ENCODE measurements at places on chromosomes 12 and 14. TPM values are rescaled to one million over a fixed set of nuclear protein-coding genes. Genes with fewer than 3 reads are reported as not detected.
A peak's percentile ranks its signal among the peaks of the same experiment; 100 is the strongest.

TTC9 gene
- total RNA-seq, result 2.1 TPM

GRIP1 gene
- total RNA-seq, result 14.9 TPM

SELPLG gene
- total RNA-seq, result 3.8 TPM

CCND2 gene
- 211 TPM for total RNA-seq

IRAK3 gene
- total RNA-seq, result 9.2 TPM

SERPINA10 gene
- total RNA-seq, result not detected

BMP4 gene
- 6.4 TPM for total RNA-seq

PDZRN4 gene
- total RNA-seq, result 0.28 TPM

GRCh38 chr12:105960319-105961083, 178.3 kb downstream of the NUAK1 start:
- DNase-seq, result no peak

GRCh38 chr12:121114019-121114639, 18.5 kb upstream of the P2RX7 start:
- DNase-seq, result no peak

DNA sequence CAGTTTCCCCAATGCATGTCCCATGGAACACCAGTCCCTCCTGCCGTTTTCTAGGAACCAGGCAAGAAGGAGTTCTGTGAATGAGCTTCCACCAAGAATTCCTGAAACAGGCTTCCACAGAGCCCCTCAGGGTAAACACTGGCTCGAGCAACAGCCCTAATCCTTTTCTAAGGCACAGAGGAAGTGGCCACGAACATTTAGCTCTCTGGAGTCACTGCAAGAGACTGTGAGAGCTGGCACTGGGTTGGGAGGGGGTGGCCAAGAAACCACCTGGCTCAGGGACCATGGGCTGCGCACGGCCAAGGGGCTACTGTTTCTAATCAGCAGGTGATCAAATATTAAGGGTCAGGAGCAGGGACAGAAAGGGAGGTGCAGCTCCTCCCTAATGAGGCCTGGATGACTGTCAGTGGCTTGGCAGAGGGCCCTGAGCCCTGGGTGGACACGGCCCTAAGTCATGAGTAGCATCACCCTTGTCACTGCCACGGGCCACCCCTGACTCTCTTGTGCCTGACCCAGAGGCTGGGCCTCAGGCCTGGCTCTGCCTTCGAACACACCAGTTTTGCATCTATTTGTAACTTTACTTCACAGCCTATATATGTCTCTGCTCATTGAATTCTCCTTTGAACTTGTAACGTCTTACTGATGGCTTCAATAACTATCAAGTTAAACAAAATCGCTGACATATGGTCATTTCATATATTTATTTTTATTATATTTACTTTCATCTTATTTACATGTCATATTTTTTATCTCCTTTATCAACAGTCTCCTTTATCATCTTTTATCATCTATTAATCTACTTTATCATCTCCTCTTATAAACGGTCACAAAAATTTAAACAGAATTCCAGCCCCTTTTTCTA, 154.0 kb downstream of the DICER1 start:
- no peak for DNase-seq

DNA sequence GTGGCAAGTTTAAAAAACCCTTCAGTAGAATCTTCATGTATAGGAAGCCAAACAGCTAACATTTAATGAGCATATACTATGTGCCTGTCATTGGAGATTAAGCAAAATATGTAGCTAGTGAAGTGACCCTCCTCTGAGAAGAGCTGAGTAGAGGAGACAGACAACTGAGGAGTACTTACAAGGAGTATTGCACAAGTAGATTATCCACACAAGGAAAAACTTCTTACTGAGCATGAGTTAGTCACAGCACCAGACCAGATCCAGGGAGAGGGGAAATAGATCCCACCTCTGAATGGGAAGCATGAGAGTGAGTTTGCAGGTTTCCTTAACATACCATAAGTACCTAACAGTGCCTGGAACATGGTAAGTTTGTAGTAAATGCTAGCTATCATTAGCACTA, 33.0 kb downstream of the FRMD6 start:
- DNase-seq, result no peak

DNA sequence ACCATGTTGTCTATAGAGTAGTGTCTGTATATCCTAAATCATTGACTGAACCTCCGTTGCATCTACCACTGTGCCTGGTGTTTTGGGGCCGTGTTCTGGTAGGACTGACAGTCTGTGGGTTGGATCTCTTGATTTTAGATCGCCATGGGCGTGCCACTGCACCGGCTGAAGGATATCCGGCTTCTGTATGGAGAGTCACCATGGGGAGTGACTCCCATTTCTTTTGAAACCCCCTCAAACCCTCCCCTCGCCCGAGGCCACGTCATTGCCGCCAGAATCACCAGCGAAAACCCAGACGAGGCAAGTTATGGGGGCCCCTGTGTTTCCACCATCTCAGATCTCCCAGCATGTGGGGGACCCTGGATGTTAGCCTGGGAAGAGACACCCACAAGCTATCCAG, 69.1 kb downstream of the ACACB start:
- DNase-seq, result no peak

DNA sequence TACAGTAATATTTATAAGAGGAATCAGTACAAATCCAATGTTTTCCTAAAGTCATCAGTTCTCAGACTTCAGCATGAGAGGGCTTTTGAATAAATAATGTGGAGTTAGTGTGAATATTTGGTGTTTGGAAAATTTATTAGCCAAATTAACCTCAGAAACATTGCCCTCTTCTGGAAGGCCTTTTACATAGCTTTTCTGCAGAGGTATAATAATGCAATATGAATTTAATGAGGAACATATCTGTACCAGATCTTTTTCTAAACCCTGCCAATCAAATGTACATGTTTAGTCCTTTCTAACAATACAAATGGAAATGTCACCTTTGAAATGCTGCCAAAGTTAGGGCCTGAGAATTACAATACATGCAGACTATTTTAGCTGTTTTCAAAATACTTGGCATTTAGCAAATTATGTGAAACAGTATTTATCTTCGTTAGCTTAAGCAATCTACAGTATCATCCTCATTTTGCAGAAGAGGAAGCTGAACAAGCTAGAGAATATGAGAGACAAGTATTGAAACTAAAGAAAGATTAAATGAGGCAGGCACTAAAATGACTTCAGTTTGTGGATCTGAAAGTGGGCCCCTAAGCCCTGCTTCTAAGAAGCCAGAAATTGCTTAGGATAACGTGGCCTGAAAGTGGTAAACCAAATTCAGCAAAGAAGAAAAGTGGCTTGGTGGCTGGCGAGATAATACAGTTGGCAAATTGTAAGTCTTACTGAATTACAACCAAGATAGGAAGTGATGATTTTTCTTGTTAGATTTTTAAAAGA, 60.4 kb upstream of the MANSC4 start:
- no peak for DNase-seq

DNA sequence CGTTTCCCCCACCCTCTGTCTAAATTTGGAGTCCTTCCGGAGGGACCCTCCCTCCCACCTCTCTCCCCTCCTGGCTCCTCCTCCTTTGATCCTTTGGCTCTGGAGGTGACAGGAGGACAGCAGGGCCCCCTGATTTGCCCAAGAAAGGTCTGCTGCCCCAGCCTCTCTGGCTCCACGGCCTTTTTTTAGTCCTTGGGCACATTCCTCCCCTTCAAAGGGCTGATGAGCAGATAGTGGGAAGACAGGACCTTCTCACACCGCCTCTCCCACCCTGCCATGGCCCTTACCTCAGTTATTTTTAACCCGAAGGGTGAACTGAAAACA, 196 bp upstream of the MYH6 start:
- DNase-seq, result peak; percentile 77

DNA sequence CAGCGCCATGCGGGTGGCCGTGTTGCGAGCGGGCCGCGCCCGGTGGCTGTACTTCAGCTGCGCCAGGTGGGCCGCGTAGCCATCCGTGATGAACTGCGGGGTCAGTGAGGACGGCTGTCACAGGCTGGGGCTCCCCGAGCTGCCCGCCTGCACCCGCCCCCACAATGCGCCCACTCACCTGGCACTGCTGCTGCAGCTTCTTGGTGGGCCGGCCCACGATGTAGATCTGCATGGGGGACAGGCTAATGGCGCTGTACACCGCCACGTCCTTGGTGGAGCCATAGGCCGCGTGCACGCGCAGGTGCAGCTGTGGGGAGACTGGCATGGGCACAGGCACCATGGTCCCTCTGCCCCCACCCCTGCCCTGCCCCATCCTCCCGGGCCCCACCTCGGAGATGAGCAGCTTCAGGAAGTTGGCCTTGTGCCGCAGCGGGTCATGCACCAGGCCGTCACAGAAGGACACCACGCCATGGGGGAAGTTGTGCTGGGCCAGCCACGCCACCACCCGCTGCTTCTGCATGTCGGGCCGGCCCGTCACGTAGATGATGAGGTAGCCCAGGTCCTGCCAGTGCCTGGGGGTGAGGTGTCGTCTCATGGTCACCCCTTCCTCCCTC, 5.9 kb downstream of the ARL6IP4 start:
- no peak for DNase-seq

DNA sequence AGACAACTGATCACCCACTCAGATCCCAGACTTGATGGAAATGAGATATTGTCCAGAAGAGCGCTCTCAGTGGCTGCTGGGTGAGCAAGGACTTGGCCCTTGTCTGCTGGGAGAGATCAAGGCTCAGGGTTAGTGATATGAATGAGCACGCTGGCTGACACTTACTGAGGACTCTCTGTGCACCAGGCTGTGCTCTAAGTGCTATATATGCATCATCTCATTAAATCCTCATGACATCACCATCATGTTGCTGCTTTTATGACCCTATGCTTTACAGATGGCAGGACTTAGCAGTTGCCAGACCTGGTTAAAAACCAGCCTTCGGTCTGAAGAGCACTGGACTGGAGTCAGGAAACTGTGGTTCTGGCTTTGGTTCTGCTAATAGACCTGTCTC, 260.9 kb downstream of the VRK1 start:
- no peak for DNase-seq

DNA sequence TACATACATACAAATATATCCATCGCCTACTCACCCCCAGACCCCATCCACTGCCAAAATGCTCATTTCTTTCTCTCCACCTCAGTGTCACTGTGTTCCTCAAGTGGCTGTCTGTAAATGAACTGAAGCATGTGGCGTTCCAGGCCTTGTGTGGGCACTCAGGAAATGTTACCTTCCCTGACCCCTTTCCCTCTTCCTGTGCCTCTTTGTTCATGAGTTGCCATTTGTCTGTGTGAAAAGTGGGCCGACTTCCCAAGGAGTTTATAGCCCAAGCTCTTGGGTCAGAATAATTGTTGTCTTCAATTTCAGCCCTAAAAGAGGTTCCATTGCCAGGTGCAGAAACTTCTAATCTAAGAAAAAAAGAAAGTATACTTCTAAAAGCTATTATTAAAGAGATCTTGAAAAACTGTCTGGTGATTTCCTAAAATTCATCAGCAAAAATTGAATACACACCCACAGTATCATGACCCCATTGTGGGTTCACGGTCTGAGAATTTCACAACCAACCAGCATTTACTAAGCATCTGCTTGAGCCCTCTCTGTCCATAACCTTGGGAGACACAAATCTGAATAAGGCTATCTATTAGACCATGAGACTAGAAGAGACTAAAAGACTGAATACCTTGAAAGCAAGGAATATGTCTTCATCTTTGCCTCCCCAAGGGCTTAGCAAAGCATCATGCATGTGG, 201.4 kb upstream of the EEA1 start:
- DNase-seq, result no peak

DNA sequence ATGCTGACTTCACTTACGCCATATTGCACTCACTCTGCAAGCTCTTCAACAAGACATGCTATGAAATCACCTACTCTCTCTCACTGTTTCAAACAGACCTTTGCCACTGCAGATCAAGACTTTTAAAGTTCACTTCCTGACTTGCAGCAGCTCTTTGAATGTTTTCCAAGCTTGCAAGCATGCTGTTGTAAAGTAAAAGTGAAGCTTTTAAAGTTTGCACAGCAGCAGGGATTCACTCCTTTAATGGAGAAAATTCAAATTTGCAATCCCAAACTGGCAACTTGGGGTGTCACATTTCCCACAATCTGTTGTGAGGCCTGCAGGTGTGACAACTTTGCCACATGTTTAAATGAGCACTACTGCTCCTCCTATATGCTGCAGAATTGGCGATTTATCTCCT, 270.9 kb downstream of the ALX1 start:
- no peak for DNase-seq

DNA sequence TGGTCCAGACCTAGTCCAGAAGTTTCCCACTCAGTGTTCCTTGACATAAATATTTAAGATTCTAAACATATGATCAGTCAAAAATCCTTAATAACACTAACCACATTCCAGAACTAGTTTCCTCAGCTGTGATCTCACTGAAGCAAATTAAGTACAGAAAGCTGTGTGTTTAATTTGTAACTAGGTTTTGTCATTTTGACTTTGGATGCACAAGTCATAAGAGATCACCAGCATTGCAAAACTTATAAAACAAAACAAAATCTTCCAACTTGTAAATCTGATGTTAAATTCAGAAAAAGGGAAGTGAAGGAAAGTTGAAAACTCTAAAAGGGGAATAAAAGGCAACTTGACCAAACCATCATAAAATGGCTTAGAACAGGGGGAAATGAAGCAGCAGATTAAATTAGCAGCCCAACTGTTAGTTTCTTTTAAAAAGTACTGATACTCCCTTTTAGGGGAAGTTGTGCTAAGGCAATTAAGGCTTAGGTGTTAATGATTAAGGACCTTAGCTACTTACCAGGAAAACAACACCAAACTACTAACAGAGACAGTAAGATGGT, 56.6 kb downstream of the SH2B3 start:
- no peak for DNase-seq

GRCh38 chr12:62848418-62848817, 86.5 kb downstream of the PPM1H start:
- no peak for DNase-seq

GRCh38 chr12:130714091-130714590, 2.0 kb downstream of the RIMBP2 start:
- no peak for DNase-seq

- DNase-seq, result peak; percentile 84
Measured at GRCh38 chr12:80937391-80938238, at the start of gene LIN7A. Gene LIN7A, minus strand, starts transcription at chr12:80937934. Its CDS starts 212 bp downstream, at chr12:80937722.

- no peak for DNase-seq
Measured at GRCh38 chr12:13288501-13288900, 92.0 kb downstream of the EMP1 start.

DNA sequence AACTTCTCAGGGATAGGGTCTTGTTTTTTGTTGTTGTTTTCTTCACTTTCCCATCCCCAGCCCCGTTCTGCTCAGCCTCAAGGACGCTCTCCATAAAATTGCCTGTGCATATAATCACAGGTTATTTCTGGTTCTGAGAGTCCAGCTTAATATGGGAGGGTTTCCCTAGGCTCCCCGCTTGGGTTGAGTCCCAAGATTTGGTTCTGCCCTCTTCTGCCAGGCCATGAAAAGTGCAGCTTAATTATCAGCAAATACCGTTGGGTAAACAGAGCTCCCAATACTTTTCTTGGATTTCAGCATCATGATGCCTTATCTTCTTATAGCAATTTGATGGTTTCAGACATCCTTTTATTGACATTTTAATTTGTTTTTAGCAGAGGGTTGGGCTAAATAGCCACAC, 75.6 kb downstream of the GRIN2B start:
- DNase-seq, result no peak

GRCh38 chr14:46571970-46572369, 79.6 kb downstream of the RPL10L start:
- no peak for DNase-seq

Data from right cardiac atrium (tissue), 5 donors.